Activated CD4-positive, CD25-positive, alpha-beta regulatory T cell treated with anti-CD3 and anti-CD28 coated beads, Interleukin-2, amount 50 U/mL, for 16 hours (primary cell): ENCODE measurements at places on chromosomes 12 and 14.

DNA sequence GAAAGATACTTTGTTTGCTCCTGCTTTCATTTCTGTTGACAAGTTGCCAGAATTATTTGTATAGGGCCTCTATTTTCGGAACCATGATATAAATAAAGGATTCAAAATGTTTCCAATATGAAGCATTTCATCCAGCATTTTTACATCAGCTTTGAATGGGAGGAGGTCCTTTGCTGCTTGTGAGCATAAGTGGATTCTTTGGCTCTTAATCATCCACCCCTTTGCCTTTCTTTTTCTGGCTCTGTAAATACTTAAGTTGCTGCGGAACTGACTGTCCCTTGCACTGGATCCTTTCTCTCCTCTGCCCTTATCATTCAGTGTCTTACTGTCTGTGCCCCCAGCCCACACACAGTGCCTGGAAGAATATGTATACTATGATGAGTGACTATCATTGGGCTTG is 357.3 kb upstream of the RGS6 start:
- DNase-seq = no peak

- DNase-seq = no peak
Observed at GRCh38 chr14:24353559-24354481, 14.0 kb upstream of the RIPK3 start.

DNA sequence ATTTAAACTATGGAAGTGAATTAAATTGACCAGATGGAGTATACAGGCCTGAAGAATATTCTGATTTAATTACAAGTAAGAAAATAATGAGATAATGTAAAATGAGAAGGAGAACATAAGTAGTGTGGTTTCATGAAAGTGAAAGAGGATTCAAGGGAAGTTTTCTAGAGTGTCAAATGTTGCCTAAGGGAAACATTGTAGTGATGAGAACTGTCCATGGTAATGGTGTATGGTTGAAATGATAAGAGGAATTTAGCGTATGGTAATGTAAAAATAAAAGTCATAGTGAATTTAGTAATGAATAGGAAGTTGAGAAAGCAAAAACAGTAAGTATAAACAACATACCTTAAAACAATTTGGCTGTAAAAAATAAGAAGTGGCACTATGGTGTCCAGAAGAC is 1954.6 kb upstream of the FLRT2 start:
- no peak for DNase-seq

DNA sequence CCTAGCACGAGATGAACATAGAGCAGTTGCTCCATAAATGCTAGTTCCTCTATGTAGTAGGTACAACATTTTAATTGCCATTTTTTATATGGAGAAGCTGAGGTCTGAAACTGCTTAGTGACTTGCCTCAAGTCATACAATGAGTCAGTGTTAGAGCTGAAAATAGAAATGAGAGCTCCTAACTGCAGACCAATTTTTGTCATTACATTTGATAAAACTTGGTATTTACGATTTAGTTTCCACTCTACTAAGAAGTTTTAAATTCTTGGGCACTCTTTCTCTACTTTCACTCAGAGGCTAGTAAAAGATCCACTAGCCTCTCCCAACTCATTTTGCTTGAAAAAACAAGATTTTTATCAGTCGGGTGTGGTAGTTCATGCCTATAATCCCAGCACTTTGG is 8.1 kb upstream of the TMED10 start:
- DNase-seq = no peak

DNA sequence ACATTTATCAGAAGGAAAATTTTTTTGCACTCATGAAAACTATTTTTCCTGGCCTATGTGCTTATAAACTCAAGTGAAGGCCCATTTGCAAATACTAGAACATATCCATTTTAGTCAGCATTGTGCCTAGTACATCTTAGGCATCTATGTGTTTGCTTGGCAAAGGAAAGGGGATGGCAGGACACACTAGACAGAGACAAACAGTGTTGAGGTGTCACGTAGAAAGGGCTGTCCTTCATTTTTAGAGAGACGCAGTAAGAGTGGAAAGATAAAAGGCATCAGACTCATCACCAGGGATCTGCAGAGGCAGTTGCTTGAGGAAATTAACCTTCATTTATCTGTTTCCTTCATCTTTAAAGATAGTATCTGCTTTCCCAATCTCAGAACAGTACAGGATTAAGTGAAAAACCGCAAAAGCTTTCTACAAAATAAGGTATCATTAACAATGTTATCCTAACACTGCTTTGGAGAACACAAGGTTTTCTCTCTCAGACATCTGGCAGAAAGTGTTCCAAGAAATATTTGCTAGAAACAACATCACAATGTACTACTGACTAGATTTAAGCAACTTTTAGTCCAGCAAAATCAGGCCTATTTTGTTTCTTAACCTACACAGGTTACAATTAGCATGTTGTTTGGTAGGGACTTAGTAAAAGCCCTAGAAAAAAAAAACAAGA is 2.0 kb downstream of the YBX3 start:
- no peak for DNase-seq

- DNase-seq = no peak
Observed at GRCh38 chr14:105315211-105315721, 718 bp downstream of the PACS2 start.

DNA sequence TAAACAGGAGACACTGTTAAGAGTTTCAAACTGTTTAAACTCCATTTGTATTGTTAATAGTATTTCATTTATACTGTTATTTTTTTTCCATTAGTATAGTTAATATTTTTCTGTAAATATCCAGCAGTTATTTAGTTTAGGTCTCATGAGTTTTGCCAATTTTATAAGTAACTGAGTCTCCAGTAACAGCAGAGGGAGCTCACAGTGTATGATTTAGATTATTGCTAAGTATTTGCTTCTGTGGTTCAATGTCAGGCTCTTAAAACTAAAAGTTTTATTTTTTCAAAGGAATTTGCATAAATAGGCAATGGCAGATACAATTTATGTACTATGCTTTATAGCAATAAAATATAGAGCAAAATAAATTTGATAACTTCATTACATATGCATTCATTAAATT is 209.7 kb downstream of the ATXN7L3B start:
- no peak for DNase-seq

- DNase-seq = no peak
Observed at GRCh38 chr14:33342299-33342974, 403.8 kb downstream of the NPAS3 start.

GRCh38 chr12:6386491-6386890 is 2.5 kb downstream of the LTBR start:
- DNase-seq = no peak

DNA sequence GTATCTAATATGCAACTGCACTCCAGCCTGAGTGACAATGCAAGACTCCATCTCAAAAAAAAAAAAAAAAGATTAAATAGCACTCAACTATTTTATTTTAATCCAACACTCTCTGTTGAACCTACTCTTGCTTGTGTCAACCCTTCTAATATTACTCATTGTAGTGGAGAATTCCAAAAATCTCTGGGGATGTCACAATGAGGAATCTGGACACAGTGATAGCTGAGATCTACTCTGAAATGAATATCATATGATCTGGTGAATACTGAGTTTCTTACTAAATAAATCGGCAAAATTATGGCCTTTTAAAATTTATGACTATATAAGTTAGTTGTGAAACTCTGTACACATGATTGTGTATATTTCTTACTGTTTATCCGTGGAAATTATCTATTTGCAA is 418.2 kb downstream of the BCAT1 start:
- DNase-seq = no peak

- DNase-seq = no peak
Observed at GRCh38 chr14:103022002-103022684, 35.2 kb downstream of the CDC42BPB start.

- DNase-seq = no peak
Observed at GRCh38 chr14:61147831-61148549, 133.1 kb downstream of the TMEM30B start.

GRCh38 chr14:89855961-89856656 is 98.4 kb downstream of the EFCAB11 start:
- no peak for DNase-seq

DNA sequence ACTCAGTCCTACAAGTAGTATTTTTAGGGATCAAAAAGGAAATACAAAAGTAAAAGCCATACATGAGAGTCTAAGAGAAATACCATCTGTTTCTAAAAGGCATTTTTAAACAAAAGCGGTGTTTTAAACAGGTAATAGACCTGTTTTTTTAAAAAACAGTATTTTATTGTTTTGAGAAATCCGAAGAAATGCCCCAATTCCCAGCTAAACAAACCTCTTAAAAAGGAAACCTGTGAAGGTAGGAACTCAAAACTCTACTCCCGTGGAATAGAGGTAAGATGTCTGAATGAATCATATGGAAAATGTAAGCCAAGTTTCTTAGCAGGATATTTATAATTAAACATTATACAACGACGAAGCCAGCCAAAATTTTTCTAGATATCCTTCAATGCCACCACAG is 2.0 kb downstream of the PPP1R13B start:
- no peak for DNase-seq

DNA sequence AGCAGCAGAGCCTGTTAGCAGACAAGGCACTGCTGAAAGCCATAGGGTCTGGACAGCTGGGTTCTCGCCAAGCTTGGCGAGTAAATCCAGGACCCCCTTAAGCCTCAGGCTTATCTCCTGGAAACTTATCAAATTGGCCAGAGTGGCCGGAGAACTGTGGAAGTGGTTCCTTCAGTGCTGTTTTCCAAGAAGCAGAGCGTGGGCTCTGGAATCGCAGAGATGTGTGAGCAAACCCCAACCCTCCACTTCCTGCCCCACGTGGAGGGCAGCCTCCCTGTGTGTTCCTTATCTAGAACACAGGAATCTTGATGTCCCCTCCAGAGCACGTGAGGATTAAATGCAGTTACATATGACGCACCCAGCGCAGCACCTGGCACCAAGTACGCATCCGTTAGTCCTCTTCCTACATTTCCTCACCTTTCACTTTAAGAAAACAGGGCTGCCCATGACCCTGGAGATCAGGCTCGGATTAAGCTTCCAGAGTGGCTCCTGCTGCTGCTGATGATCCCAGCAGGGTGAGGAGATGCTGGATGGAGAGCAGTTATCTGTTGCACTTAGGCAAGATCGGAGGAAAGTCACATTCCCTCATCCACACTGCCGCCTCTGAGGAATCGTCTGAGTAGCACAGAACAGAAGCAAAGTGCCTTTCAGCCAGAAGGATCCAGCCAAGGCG is 35.0 kb downstream of the MMAB start:
- no peak for DNase-seq

DNA sequence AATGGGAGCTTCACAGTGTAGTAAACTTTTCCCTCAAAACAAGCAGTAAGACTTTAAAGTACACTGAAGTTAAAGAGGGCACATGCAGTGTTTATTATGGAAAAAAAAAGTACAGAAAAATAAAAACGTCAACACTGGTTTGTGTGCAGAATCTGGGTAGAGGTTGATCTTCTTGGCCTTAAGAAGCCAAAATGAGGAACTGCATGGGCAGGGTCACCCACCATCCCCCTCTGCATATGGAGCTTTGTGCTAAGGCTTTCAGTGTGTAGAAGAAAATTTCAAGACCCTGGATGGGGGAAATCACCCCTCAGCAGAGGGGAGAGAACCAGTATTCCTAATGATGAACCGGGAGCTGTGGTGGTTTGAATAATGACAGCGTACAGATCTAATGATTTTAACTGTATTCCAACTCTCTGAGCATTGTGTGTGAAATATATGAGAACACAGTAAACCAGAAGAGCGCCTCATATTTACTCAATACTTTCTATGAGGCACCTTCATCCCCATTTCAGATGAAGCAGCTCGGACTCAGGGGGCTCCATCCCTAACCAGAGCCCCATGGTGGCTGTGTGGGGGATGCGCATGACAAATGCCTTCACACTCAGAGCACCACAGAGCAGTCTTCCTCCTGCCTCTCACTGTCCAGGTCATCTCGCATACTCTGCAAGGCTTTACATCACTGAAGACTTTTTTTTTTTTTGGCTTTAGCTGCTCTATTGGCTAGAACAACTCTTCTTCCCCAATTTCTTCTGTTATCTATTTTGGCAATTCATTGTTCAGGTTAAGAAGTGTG is 33.4 kb downstream of the ACADS start:
- no peak for DNase-seq

DNA sequence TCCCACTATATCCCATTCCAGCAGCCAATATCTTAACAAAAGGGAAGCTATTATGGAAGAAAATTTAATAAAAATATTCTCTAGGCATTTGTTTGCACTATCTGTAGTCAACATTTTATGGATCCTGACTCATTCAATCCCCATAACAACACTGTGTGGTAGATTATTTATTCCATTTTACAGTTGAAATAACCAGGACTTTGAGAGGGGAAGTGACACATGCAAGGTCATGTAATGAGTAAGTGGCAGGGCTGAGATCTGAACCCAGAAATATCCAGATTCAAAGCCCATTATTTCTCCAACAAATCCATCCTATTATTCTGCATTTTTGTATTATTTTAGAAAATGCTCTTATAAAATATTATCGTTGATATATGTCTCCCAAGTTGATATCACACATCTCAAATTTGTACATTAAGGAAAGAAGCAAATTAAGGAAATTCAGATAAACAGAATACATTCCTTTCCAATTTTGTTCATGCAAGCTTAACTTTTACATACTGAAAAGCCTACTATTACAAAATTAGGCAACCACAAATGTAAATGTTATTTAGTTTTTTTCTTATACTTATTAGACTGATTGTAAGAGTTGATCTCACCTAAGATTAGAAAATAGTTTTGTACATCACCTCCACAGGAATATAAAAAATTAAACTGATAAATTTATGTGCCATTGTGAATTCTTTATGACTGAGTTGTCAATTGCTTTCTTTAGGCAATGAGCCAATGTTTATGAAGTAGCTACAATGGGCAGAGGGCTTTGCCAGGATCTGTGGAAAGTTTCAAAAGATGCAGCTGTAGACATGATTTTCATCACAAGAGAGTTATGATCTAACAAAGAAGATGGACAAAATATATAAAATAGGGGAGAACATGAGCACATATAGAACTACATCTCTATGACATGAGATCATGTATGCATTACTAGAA is 55.1 kb upstream of the E2F7 start:
- DNase-seq = no peak

DNA sequence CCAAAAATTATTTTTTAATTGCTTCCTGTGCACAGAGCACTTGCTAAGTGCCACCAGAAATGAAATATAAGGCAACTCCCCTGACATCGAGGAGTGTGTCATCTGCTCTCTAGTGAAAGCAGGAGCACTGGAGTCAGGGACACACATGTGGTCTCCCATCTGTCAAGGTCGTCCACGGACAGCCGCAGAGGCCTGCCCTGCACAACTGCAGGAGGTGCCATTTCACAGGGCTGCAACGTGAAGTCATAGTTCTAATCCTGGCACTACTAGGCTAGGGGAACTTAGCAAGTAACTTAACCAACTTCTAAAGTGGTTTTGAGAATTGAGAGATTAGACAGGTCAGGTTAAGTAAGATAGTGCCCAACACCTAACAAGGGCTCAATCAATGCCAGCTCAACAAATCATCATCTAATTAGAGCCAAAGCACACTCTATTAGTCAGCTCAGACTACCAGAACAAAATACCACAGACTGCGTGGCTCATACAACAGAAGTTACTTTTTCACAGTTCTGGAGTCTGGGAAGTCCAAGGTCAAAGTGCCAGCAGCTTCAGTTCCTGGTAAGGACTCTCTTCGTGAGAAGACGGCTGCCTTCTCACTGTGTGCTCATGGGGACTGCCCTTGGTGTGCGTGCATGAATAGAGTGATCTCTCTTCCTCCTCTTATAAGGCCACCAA is 30.7 kb downstream of the FOXN3 start:
- DNase-seq = no peak

GRCh38 chr12:119630962-119631550 is 36.9 kb upstream of the PRKAB1 start:
- DNase-seq = no peak
